ENCODE measurements at places on chromosomes 6 and 20.

- no peak for DNase-seq
These were observed 3.8 kb upstream of the ECHDC1 start for GRCh38 chr6:127347178-127347577.

DNA sequence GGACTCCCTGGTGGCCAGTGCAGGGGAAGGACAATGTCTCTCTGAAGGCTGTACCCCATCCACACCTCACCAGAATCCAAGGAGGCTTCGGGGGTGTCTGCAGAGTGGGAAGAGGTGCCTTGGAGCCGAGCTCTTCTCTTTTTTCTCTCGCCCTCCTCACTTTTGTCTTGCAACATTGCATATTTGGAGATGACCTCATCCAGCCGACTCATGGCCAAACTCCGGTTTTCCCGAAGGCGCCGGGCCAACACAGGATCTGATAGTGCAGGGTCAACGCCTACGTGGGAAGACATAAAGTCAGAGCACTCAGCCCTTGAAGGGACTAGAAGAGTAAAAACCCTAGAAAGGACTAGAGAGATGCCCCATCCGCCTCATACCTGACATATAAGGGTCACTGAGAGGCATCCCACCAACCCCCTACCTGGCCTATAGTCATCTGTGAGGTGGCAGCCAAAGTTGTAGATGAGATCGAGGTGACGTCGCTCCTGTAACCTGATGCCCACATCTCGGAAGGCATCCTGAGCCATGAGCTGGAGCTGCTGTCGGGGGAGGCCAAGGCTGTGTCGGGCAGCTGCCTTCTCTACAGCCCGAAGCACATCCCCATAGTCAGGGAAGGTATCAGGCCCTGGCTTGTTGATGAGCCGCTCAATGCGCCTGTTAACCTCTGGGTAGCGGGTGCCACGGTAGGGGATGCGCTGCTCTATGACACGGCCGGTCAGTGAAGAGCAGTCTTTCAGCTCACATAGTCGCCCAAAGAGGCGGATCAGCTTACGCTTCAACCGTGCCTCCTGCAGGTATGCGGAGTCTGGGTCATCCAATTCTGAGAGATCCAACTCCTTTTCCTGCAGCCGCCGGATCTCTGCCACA is 3.0 kb upstream of the ZBTB22 start:
- DNase-seq, result no peak

DNA sequence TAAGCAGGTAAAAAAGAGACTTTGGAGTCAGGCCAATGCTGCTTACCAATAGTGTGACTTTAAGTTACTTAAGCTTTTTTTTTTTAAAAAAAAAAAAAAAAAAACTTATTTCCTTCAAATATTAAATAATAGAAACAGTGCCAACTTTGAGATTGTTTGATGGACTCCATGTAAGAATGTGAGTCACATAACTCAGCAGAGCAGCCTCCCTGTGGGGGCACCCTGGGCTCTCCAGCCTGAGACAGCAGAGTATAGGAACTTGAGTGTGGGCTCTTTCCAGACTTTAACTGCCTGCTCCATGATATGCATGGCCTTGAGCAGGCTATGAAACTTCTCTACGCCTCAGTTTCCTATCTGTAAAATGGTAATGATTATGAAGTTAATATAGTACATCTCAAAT is 113.3 kb upstream of the SAMD5 start:
- no peak for DNase-seq

DNA sequence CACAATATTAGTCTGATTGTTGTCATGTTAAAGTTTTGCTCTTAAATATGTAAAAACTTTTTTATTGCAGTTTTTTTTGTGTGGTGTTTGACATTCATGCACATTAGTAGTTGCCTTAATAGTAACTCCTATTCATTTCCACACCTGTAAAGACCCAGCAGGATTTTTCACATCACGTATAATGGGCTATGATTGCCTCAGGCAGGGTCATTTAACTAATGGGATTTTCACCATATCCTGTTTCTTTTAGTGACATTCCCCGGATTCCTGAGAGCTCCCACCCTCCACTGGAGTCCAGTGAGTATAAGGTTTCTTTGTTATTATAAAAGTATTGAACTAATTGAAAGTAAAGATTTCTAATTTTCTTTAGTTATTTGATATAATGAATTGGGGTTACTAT is 359.2 kb downstream of the RIMS1 start:
- DNase-seq, result no peak

- DNase-seq, result no peak
These were observed 11.9 kb upstream of the C20orf144 start for GRCh38 chr20:33650111-33650752.

DNA sequence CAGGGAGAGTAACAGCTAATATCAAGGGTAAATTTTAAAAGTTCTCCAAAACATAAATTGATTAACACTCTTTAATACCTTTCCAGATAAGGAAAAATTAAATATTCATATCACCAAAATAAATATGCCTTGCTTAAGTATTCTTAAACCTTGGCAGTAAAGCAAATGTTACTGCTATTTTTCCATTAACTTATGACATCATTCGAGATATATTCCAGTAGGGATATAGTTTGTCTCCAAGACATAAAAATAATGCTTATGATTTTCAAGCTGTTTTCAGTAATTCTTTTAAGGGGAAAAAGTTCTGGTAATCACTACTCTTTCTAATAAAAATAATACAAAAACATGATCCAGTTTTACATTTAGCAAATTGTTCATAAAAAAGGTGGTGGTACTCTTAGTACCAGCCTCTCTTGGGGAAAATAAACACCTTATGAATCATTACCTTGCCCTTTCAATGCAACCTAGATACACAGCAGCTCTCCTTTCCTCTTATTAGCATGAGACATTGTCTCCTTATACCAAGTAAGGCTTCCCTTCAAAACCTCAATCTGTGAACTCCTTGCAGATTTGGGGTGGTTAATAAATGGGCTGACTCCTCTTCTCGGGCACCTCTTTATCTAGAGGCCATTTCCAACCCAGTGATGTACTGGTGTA is 31.5 kb upstream of the LTV1 start:
- DNase-seq, result no peak

DNA sequence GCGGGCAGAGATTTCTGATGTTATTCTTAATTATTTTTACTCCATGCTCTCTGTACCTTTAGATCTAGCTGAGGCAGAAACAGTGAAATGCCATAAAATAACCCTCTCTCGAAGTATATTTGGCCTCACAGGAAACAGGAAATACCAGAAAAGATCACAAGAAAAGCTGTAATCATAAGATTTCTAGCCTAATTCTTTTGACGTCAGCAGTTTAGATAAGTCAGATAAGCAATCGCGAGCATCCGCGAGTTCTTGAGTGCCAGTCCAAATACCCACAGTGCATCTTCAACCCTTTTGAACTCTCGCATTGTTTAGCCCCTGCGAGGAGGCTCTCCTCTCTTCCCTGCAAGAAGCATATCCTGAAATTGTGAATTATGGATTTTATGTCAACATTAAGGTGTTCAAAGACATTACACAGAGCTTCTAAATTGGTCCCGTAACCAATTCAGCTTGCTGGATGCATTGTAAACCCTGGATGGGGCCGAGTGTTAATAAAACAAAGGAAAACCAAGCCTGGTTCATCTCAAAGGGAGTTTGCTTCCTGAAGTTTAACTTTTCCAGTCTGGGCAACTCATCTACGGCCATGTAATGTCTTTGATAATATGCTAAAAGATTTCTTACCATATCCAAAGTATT is 198.9 kb downstream of the MTFR2 start:
- no peak for DNase-seq

DNA sequence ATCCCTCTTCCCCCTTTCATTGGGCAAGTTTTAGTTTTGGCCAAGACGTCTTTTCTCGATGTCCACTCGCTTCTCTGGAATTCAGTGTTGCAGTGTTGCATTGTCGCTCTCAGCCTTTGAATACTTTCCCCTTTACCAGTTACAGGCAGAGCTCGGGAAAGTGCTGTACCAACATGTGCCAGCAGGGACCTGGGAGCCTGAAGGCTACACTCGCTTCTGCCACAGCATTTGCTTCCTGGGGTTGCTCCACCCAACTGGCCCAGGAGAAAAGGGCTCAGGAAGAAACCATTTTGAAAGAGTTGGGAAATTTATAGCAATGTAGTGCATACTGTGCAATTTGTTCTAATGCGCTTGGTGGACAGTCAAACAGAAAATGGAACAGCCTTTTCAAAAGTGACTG is 78.6 kb downstream of the LINC00237 start:
- DNase-seq, result no peak

- DNase-seq, result peak; percentile 77
These were observed 44.0 kb downstream of the SMPDL3A start for GRCh38 chr6:122833021-122833491.

GRCh38 chr20:41299899-41300298 is 17.6 kb downstream of the ZHX3 start:
- DNase-seq, result no peak

DNA sequence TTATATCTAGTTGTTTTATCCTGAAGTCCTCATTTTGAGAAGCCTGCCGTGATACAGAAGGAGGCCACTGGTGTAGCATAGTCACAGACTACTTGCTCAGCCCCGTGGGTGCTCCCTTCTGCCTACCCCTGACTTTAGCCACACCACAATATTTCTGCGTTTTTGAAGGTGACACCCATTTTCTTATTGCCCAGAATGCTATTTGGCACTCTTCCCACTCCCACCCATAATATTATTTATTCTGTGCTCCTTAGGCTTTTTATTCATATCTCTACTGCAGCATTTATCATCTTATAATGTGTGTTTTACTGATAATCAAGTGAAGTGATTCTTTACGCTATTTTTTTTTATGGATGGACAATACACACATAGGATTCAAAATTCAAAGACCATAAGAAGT is 107.3 kb downstream of the OR2B2 start:
- no peak for DNase-seq

DNA sequence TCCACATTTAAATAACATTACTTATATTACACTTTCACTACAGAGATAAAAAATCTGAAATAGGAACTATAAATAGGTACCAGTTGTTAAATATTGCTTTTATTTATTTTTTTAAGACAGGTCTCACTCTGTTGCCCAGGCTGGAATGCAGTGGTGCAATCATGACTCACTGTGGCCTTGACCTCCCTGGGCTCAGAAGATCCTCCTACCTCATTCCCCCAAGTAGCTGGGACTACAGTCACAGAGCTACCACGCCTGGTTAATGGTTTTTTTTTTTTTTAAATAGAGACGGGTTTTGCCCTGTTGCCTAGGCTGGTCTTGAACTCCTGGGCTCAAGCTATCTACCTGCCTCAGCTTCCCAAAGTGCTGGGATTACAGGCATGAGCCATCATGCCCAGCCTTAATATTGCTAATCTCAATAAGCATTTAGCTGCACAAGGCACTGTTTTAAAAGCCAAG is 17.3 kb downstream of the EEF1E1 start:
- DNase-seq, result no peak

GRCh38 chr6:12436683-12437082 is 146.5 kb downstream of the EDN1 start:
- DNase-seq, result no peak

DNA sequence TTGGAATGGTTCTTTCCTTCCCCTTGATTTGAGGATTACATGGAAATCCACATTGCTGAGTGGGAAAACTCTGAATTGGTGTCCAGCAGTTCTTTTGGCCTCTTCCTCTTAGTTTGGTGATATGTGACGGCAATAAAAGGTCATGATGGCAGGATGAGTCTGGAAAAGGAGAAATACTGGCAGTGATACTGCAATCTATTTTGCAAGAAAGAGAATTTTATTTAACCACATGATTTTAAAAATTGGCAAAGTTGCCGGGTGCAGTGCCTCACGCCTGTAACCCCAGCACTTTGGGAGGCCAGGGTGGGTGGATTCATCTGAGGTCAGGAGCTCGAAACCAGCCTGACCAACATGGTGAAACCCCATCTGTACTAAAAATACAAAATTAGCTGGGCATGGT is 73.1 kb downstream of the ADTRP start:
- DNase-seq, result no peak

GRCh38 chr6:168774381-168774780 is 333.4 kb downstream of the SMOC2 start:
- no peak for DNase-seq

DNA sequence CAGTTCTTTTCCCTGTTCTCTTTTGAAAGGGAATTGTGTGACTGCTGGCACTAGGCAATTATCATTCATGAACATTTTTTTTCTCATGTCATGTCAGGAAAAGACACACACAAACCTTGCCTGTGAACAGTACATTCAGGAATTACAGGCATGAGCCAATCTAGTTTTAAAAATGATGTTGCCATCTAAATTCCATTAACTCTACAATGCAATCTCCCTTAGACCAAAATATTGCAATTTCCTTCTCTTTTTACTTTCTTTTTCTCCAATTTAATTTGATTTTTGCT is 127.5 kb upstream of the STMND1 start:
- DNase-seq, result no peak

GRCh38 chr20:49687595-49688567 is 25.8 kb downstream of the B4GALT5 start:
- no peak for DNase-seq

- DNase-seq, result no peak
These were observed 12.2 kb upstream of the C6orf58 start for GRCh38 chr6:127564761-127565160.

GRCh38 chr6:8481727-8482126 is 46.4 kb upstream of the SLC35B3 start:
- no peak for DNase-seq

GRCh38 chr20:21862956-21863355 is 157.5 kb downstream of the PAX1 start:
- no peak for DNase-seq

DNA sequence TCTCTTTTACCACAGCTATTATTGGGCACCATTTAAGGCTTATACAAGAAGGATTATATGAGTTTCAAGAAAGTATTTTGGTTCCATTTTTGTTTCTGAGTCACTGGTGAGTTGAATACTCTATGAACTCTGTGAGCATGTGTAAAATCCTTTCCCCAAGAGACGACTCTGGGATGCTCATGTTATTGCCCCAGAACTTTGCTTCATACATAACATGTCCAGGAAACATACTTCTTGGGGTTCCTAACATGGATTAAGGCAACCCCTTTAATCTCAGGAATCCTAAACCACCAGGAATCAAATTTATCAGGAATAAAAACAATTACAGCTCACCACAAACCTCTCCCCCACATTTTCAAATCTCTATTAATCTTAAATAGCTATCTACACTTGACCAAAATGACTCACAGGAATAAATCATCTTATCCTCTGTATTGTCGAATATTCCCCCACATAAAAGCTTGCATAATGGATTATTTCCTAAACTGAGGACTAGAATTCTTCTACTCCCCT is 117.5 kb upstream of the COL21A1 start:
- DNase-seq, result no peak

- DNase-seq, result no peak
These were observed 16.6 kb upstream of the BTBD3 start for GRCh38 chr20:11901127-11901526.

GRCh38 chr6:150380256-150380655 is 11.4 kb downstream of the IYD start:
- DNase-seq, result no peak

- DNase-seq, result no peak
These were observed 126.4 kb upstream of the CD93 start for GRCh38 chr20:23212464-23212995.

DNA sequence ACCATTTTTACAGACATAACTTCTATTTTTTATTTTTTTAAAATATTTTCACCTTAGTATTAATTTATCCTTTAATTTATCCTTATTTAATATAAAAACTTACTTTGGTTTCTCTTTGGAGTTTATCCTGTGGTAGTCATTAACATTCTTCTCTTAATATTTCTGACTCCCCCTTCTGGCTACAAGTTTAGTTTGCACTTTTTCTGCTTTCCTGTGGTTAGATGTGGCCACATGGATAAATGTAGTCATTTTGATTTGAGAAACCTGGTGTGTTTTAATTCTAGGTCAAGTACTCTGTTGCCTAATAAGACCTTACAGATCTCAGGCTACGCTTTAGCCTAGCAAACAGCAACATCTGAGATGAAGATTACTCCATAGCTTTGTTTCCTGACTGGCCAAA is 1187.5 kb downstream of the HACE1 start:
- DNase-seq, result no peak

GRCh38 chr6:25956226-25956625 is 6.4 kb upstream of the TRIM38 start:
- no peak for DNase-seq

Data from NCI-H524 treated with DMSO at 0.1 percent for 48 hours (cell line).